NCI-H510A treated with DMSO at 0.1 percent for 48 hours (cell line): ENCODE measurements at places on chromosomes 11 and 22.

DNA sequence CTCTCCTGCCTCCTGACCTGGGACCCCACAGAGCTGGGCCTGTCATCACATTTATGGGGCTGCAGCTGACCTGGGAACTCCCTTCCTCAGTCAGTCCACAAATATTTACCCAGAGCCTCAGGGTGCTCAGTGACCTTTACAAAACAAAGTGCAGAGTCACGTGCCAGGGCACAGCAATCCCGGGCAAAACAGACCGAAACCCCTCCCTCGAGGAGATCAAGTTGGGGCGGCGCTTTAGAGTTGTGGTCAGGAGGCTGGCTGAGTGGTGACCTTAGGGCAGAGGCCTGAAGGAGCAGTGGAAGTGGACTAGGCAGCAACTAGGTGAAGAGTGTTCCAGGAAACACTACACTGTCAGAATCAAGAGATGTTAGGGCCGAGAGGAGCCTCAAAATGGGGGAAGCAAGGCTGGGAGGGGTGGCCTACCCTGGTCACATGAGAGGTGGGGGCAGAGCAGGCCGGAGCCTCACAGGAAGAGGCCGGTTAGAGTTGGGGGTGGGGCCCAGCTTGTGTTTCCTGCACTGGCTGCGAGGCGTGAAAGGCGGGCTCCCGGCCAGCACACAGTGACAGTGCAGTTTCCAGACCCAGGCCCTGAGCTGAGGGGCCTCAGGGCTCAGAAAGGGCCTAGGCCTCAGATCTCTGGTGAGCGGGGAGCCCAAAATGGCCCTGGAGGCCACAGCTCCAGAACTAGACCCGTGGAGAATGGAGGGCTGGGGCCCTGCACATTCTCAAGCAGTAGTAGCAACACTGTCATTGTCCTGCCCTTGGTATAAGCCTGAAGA lies 3.7 kb upstream of the NEAT1 start:
- DNase-seq, result peak; percentile 99

- DNase-seq, result no peak
Measured at GRCh38 chr22:40634119-40634903, 2.2 kb downstream of the MRTFA start.

- no peak for DNase-seq
Measured at GRCh38 chr11:58958500-58958899, 19.2 kb downstream of the GLYATL1 start.

- no peak for DNase-seq
Measured at GRCh38 chr11:18277565-18278271, 11.7 kb downstream of the SAA1 start.

DNA sequence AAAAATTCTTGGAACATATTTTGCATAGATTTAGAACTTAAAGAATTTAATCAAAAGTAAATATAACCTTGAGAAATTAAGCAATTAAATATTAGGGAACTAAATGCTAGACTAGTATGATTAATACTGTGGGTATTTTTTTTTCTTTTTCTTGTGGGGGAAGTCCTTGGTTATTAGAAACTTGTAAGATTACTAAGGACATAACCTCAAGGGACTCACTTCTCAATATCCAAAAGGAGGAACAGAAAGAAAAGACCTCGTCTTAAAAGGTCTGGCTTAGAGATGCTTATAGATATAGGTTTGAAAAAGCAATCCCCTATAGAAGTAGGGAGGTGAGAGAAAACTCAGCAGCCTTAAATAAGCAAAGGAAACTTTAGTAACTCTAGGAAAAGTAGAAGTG lies 368.5 kb downstream of the INSC start:
- no peak for DNase-seq

- DNase-seq, result no peak
Measured at GRCh38 chr11:110472858-110473257, 43.1 kb downstream of the FDX1 start.

- peak; percentile 21 for DNase-seq
Measured at GRCh38 chr11:26276798-26277424, 55.0 kb upstream of the ANO3 start.

DNA sequence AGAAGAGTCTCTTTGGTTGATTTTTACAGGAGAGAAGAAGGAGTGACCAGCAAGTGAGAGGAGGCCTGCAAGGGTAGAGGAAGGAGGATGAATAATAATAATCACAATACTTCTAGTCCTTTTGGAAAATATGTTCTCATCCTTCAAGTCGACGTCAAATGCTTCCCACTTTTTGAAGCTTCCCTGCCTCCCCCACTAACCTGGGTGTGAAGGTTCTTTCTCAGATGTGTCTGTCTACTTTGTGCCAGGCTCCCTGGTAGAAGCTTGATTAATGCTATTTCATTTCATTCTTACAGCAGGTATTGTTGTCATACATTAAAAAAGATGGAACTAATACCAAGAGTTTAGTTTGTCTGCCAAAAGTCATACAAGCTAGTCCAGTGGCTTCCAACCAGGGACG lies 17.1 kb downstream of the TENM4 start:
- no peak for DNase-seq

- DNase-seq, result no peak
Measured at GRCh38 chr11:15800111-15800800, 556.1 kb downstream of the SOX6 start.

GRCh38 chr11:8828046-8828445 lies 82.9 kb upstream of the AKIP1 start:
- no peak for DNase-seq

DNA sequence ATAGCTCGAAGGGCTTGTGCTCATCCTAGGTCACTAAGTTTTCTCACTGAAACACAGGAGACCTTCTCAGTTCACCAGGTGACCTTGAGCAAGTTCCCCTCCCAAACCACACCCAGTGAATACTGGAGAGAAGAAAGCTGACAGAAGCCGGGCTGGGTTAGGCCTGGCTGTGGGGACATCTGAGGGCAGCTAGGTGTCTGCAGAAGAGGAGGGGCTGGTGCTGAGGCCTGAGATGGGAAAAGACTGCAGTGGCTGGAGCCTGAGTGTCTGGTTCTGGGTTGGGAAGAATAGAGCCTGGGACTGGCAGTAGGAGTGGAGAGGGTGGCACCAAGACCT lies 602 bp upstream of the INPP5J start:
- peak; percentile 72 for DNase-seq

DNA sequence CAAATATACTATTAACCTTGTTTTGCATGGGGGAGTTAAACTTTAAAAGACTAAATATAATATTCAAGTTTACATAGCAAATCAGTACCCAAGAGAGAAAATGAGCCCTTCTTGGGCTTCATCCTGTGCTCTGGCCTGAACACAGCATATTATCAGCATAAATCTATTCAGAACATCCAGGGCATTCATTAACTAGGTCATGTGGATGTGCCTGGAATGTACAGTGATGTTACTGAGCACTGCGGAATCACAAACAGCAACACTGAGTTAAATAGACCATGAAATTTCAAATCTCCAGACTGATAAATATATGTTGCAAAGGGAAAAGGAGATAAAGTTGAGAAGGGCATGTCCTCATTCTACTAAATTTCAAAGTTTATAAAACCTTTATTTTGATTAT lies 426.4 kb downstream of the AASDHPPT start:
- DNase-seq, result no peak

GRCh38 chr11:47186076-47186699 lies at the start of gene PACSIN3:
Gene PACSIN3 (minus strand): TSS chr11:47186434. CDS start chr11:47182727, 3,707 bp downstream.
- no peak for DNase-seq

DNA sequence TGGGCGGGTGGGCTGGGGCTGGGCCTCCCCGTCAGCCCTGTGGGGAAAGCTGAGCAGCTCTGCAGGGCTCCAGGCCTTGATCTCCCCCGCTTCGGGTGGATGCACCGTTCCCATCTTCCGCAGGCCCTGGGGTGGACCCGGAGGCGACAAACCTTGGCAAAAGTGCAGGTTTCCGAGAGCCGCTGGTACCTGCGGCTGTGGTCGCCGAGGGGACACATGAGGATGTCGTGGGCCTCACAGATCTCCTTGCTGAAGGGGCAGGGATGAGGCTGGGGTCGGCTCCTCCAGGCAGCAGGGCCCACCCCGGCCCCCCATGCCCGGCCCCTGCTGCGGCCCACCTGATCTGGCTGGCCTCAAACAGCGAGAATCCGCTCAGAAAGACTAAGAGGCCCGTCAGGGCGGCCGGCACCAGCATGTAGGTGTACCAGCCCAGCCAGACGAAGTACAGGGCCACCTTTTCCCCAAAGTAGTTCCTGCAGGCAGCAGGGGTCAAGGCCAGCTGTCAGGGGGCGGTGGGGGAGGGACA lies 11.8 kb downstream of the ANO9 start:
- no peak for DNase-seq

DNA sequence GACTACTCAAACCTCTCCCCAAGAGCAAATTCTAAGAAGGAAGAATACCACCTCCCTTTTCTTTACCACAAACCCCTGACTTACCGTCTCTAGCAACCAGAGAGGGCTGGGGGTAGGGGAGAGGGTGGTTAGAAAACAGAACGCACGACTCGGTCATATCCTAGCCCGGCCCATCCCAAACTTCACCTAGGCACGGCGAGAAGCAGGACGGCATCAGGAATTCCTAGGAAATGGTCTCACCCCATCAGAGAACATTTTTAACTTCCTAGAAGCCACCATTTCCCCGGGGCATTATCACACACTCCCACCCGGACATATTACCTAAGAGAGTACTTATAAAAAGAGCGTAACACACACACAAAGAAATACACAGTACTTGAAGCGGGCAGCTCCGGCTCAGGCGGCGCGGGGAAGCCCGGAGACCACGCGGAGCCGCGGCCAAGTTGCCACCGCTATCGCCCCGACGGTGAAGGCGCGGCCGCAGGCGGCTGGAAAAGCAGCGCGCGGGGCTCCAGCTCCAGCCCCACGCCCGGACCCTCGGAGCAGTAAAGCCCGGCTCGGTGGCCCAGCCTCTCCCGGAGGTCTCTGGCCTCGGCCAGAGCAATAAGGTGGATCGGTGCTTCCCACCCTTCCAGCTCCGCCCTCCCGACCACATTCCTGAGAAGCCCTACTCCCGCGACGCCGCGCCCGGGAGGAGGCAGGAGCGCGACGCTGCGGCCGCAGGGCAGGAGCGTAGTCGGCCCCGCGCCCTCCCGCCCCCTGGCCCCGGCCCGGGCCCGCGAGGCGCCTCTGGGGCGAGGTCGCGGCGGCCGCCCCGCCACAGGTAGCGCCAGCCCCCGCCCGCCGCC lies 878 bp downstream of the RRAS2 start:
- DNase-seq, result peak; percentile 32

DNA sequence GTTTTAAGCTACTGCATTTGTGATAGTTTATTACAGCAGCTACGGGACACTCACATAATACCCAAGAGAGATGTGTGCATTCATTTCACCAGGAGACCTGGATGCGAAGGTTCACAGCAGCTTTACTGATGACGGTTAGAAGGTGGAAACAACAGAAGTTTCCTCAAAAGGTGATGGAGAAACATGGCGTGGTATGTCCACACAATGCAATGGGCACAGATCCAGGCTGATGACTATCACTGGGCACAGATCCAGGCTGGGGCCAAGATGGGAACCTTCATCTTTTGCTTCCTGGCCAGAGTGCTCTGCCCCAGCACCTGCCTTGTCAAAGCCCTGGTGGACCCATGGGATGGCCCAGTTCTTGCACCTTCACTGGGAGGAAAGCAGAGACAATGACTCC lies 30.6 kb upstream of the RFPL3 start:
- no peak for DNase-seq

GRCh38 chr11:13717331-13717730 lies 48.9 kb downstream of the FAR1 start:
- DNase-seq, result no peak

- no peak for DNase-seq
Measured at GRCh38 chr11:111944139-111944538, 7.0 kb downstream of the DIXDC1 start.

DNA sequence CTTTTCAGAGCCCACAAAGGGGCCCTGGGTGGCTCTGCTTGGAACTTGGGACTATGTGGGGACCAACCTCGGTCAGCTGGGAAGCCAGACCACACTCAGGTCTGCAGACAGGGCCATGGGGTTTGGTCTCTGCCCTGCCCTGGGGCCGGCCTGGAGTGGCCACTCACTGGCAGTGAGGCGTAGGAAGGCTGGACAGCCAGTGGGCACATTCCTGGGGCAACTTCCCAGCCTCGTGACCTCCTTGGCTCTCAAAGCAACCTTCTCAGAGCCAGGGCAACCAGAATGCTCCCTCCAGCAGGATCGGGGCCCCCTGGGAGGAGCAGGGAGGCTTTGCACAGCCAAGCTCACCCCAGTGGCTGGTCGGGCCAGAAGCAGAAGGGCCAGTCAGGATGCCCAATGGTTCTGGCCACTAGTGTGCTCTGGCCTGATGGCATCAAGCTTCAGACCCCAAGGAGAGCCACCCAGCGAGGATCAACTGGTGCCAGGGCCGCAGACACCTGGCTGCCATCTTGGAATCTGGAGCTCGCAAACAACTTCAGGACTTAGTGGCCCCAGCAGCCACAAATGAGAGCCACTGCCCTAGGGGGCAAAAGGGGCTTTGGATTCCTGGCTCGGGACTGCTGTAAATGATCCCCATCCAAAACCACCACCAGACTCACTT lies 87.1 kb downstream of the MYEOV start:
- DNase-seq, result no peak

GRCh38 chr11:75069473-75069872 lies 27.2 kb downstream of the OR2AT4 start:
- no peak for DNase-seq

- no peak for DNase-seq
Measured at GRCh38 chr11:36109850-36110606, 166.2 kb downstream of the LDLRAD3 start.

DNA sequence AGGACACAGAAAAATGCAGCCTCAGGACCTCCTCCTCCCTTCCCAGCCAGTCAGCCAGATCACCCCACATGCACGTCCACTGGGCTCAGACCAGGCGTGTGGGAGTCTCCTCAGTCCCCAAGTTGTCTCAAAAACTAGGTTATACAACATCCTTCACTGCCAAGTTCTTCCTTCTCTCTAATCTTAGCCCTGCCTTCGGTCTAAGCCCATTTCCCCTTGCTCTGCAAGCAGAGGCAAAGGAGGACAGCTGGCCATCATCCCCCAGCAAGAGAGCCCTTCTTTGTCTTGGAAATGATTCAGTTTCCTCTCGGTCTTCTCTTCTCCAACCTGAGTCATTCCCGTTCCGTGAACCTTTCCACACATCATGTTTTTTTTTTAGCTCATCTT lies 14.0 kb upstream of the NRGN start:
- no peak for DNase-seq

DNA sequence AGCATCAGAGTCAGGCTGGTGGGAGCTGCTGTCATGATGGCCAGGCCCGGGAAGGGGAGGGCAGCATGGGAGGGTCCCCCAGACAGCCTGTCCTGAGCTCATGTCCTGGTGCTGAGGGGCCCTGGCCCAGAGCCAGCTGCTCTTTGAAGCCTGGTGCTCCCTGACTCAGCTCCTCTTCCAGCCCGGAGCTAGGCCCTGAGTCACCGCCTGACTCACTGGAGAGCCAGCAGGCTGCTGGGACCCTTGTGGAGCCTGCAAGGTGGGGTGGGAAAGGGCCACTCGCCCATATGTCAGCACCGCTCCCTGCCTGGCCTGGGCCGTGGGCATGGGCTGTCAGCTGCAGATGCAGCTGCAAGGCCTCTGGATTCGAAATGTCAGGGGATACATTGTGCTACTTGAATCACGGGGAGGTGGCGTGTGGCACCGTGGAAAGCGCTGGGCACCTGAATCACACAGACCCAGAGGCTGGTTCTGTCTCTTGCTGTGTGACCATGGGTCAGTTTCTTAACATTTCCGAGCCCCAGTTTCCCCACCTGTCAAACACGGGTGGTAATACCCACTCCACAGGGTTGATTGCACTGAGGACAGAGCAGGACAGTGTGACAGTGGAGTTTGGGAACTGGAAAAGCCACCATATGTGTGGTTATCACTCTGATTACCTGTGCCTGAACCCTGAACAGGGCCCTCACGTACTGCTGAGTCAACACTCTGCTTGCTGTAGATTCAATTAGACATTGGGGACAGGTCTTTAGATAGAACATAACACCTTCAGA lies 4.4 kb downstream of the CACNA1I start:
- DNase-seq, result no peak
